Renal pelvis (tissue), 12 donors: ENCODE measurements at places on chromosomes 11 and 22. TPM values are rescaled to one million over a fixed set of nuclear protein-coding genes. Genes with fewer than 3 reads are reported as not detected.
A peak's percentile ranks its signal among the peaks of the same experiment; 100 is the strongest.

- no peak for DNase-seq
These were observed 47.2 kb downstream of the CCDC34 start for GRCh38 chr11:27315836-27316235.

DNA sequence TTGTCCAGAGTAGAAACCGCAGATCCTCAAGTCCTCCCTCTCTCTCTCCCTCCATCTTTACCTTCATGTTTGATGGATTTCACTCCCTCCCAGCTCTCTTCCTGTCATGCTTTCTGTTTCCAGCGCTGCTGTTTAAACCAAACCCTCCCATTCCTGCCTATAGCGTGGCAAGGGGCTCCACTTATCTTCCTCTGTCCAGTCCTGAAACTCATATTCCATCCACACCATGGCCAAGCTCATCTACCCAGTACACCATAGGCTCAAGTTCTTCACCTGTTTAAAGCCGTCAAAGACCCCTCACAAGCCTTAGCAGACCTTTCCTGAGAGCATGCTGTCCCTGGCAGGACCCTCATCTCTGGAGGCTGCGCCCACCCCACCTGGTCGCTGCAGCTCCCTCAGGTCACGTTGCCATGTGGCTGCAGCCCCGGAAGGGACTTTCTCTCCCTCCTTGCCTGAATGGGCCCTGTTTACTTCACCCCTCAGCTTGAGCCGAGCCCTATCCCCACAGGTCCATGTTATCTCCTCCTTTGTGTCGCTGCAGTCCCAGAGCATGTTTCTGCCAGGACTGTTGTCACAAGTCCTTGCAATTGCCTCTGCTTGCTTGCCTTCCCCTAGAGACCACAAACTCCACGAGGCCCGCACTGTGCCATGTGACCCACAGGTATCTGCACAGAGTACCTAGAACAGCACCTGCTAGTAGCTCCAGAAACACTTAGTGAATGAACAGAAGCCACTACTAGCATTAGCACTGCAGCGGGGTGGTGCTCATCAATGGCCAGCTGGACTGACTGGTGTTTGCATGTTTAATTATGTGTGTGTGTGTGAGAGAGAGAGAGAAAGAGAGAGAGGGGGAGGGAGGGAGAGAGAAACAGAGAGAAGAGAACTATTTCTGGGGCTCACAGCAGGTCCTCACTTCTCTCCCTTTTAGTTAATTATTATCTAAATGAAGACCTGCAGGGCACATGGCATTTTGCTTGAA, 149.4 kb upstream of the SNX19 start:
- no peak for DNase-seq

- DNase-seq: no peak
These were observed 1091.9 kb upstream of the RAG2 start for GRCh38 chr11:37689951-37690350.

- DNase-seq: no peak
These were observed 14.4 kb upstream of the GRK2 start for GRCh38 chr11:67251841-67252240.

GRCh38 chr11:81687057-81687456, 1046.6 kb downstream of the FAM181B start:
- no peak for DNase-seq

GRCh38 chr11:103279821-103280220, 170.6 kb downstream of the DYNC2H1 start:
- no peak for DNase-seq

DNA sequence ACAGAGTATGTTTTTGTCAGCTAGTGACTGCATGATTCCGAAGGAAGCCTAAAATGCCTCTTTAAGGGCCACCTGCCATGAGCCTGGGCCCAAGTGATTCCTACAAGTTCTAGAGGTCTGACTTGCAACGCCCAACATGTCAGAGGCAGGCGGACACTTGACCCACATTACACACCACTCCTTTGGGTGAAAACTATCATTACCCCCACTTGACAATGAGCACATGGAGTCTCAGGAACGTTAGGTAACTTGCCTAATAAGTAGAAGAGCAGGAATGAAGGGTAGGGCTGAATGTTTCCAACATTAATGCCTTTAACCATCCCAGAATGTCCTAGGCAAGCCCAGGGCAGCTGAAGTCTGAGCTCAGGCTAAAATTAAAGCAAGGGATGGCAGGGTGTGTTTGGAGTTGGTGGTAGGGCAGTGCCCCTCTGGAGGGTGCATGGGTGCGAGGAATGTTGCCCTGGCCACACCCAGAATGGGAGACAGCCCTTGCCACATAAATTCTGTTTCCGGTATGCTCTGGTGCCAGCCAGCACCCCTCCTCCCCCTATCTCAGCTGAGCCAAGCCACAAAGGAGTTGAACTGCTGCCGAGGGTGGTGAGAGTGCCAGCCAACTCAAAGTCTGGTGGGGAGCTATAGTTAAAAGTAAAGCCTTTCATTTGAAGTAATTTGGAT, 2.5 kb downstream of the PLAAT2 start:
- DNase-seq: no peak

GRCh38 chr22:24542641-24543040, 12.3 kb downstream of the GUCD1 start:
- no peak for DNase-seq

DNA sequence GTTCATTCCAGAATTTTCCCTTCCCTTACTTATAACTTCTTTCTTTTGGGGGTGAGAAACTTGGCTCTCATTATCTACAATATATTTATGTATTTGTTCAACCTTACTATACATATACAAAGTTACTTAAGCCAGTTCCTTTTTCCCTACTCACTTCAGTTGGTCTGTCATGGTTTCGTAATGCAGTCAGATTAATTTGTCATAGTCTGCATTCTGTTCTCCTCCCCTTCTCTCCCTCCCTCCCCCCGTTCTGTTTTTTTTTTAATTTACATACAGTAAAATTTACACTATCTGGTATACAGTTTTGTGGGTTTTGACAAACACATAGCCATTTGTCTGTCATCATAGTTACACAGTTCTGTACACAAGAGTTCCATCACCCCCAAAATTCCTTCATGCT, 71.8 kb upstream of the ADORA2A start:
- DNase-seq: no peak

DNA sequence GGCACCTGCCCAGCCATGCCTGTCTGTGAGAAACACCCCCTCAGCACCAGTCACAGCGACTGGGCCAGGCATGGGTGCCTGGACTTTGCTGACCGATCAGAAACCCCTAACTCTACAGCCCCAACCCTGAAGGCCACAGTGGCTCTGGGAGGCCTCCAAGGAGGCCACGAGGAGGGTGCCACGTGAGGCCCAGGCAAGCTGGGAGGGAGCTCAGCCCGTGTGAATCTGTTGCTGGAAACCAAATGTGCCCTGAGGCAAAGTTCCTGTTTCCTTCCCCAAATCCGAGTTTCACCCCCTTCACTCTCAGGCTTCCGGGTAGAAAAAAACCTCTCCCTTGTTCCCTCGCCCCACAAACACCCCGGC, 1.3 kb downstream of the UNC93B1 start:
- DNase-seq: no peak

GRCh38 chr22:38494498-38494897, 11.6 kb downstream of the DDX17 start:
- no peak for DNase-seq

- DNase-seq: no peak
These were observed 242.0 kb downstream of the ETS1 start for GRCh38 chr11:128345316-128345715.

GRCh38 chr11:37857726-37858125, 1259.7 kb upstream of the RAG2 start:
- no peak for DNase-seq

- peak; percentile 76 for DNase-seq
These were observed 8.4 kb upstream of the SLC2A11 start for GRCh38 chr22:23849009-23850006.

GRCh38 chr11:22901603-22902002, 41.3 kb upstream of the CCDC179 start:
- DNase-seq: no peak

DNA sequence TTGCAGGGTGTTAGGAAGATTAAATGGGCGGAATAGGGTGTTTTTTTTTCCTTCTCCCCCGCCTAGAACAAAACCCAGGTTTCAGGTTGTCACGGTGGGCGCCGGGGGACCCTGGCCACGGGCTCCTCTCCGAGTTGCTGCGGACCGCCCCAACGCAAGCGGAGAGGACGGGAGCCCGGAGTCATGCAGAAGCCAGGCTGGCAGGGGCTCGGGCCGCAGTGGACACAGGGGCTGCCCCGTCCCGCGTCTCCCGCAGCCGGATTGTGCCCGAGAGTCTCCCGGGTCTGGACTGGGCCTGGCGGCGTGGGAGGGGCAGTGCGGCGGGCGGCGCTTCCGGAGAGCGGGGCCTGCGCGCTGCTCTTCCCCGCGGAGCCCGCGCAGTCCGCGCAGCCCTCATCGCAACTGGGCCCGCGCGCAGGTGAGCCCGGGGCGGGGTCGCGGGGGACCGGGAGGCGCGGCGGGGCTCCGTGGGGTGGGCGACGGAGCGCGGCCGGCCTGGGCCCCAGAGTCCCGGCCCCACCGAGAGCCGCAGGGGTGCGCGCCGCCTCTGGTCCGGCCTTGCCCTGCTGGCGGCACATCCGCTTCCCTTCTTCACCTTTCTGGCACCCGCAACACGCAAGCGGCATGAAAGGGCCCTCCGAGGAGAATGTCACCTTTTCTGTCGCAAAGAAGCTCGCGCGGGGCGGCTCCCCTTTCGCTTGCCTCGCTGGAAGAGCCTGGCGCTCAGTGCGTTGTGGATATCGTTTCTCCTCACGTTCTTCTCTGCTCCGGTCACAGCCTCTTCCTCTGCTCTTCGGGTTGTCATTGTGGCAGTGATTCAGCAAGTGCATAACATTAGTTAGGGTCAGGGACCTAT, at the start of gene TIRAP:
TSS of gene TIRAP (plus strand) at position 358 of the 856 bp plus-strand sequence. CDS start 7,802 bp downstream, outside the sequence.
- DNase-seq: peak; percentile 55

- peak; percentile 82 for DNase-seq
These were observed 13.0 kb upstream of the MCHR1 start for GRCh38 chr22:40666151-40666848.

DNA sequence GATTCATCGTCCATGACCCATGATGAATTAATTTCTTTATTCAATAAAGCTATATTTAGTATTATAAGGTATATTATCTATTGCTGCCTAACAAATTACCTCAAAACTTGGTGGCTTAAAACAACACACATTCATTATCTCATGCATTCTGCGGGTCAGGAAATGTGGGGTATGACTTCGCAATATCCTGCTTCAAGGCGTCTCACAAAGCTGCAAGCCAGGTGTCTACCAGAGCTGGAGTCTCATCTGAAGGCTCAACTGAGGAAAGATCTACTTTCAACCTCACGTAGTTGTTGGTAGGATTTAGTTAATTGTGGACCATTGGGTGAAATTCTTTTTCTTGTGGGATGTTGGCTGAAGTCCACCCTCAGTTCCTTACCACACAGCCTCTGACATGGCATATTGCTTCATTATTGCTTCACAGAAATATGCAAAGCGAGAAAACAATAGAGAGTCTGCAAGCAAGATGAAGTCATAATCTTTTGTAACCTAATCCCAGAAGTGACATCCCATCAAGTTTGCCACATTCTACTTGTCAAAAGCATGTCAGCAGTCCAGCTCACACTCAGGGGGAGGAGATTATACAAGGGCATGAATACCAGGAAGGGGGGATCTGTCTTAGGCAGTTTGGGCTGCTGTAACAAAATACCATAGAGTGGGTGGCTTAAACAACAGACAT, 45.1 kb downstream of the KREMEN1 start:
- DNase-seq: no peak

GRCh38 chr11:62543680-62544444, 2.7 kb downstream of the AHNAK start:
- DNase-seq: no peak

DNA sequence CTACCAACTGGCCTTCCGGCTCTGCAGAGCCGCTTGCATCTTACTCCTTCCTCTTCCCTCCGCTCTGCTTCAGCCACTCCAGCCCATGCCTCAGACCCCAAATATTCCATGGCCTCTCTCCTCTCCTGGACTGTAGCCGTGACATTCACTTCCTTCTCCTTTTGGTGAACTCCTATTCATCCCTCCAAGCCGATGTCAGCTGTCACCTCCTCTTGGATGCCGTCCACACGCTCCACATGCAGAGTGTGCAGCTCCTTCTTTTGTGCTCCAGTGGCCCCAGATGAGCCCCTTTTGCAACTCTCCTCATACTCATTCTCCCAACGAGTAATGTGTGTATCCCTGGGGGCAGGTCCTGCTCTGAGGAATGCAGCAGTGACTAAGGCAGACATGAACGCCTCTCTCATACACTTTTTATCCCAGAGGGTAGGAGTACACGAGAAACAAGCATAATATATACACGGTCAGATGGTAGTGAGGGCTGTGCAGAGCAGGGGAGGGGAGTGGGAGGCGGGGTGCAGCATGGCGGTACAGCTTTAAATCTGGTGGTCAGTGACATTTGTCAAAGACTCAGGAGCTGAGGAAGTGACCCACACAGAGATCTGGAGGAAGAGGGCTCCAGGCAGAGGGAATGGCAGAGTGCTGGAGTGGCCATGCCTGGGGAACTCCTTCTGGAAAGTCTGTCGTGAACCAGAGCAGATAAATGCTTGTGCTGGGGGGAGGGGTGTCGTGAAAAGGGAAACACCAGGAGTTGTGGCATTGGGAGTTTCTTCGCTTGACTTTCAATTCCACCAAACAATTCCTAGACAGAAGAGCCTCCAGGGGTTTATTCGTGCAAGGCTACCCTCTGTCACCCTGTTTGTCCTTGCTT, 83.8 kb upstream of the ATXN10 start:
- no peak for DNase-seq

DNA sequence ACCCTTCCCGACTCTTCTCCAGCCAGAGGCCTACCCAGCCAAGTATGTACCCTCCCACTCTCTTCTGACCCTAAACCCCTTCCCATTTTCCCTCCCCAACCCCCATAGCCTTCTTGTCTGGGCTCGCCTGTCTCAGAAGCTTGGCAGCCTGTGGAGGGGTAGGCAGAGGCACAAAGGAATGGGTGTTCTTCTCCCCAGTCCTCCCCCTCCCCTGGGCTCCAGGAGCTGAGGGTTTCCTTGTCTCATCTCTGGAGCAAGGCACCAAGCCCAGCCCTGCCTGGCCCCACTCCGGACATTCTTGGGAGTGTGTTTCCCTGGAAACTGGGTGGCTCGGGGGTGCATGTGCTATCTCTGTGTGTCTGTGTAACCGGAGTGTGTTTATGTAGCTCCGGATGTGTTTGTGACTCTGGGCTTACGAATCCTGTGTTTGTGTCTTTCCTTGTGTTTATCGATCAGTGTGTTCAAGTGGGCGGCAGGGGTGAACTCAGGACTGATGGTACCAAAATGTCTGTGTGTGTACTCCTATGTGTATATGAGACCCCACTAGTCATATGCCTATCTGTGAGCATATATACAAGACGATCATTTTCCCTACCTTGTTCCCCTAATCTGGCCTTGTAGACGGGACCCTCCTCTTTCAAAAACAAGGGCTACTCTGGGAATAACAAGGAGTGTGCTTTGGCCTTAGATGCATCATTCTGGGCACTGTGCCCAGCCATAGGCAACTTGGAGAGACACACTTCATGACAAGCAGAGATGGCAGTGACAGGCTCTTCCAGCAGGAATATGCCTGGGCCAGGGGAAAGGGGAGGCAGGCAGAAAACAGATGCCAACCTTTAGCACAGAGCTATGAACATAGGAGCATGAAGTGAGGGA, 10.9 kb downstream of the PHLDB1 start:
- DNase-seq: no peak

GRCh38 chr11:19813158-19813879, 100.7 kb downstream of the NAV2 start:
- DNase-seq: no peak

Gene DGAT2
- polyA plus RNA-seq: 5.0 TPM

Gene SMIM38
- 0.86 TPM for polyA plus RNA-seq

Gene FADS1
- 53.5 TPM for polyA plus RNA-seq

Gene MICAL2
- 6.0 TPM for polyA plus RNA-seq

Gene TSGA10IP
- polyA plus RNA-seq: not detected
